ENCODE measurements at places on chromosomes 3 and 15. TPM values are rescaled to one million over a fixed set of nuclear protein-coding genes. Genes with fewer than 3 reads are reported as not detected.

GRCh38 chr3:187318819-187319616 is 27.5 kb upstream of the MASP1 start:
- H3K4me1 ChIP-seq = peaks cover 11% of the 10 kb centered on the region
- H3K36me3 ChIP-seq = no peaks in the 10 kb centered on the region
- H3K4me3 ChIP-seq = no peak overlapping the region
- H3K27ac ChIP-seq = no peak overlapping the region

GRCh38 chr3:68996356-68996995 is 17.0 kb downstream of the EOGT start:
- peaks cover 37% of the 10 kb centered on the region for H3K36me3 ChIP-seq
- no peaks in the 10 kb centered on the region for H3K27me3 ChIP-seq
- H3K4me1 ChIP-seq = no peaks in the 10 kb centered on the region
- no peak for DNase-seq
- no peak overlapping the region for H3K4me3 ChIP-seq
- no peak overlapping the region for H3K27ac ChIP-seq

DNA sequence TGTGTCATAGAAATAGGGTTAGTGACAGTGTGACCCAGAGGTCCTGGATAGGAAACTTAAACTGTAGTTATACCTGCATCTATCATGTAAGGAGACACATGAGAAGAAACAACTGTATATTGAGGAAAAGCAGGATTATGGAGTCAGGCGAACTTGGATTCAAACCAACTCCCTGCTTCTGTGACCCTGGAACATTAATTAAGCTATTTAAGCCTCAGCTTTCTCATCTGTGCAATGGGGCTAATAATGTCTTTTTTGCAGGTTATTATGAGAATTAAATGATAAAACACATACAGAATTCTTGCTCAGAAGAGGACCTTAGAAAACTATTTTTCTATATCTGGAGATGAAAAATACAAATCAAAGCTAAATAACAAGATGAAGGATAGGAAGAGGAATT is 481.8 kb downstream of the MECOM start:
- no peak overlapping the region for H3K27ac ChIP-seq
- H3K27me3 ChIP-seq = no peaks in the 10 kb centered on the region
- no peak overlapping the region for H3K4me3 ChIP-seq
- no peaks in the 10 kb centered on the region for H3K4me1 ChIP-seq
- DNase-seq = no peak

DNA sequence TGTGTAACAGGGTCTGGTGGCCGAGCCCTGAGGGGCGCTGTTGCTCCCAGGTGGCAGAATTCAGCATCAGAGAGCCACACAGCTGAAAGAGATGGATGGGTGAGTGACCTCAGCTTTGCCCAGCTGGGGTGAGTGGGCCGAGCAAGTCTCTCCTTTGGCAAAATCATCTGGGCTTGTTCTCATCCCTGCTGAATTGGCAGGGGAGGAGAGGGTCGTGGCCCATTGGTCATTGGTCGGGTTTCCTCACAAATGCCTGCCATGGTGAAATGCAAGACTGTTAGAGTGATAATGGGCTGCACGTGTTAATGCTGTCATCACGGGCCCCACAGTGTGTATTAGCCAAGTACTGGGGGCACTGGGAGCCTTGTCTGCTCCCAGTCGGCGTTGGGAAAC is 15.9 kb downstream of the ABHD2 start:
- H3K4me3 ChIP-seq = no peak overlapping the region
- no peak for DNase-seq
- no peaks in the 10 kb centered on the region for H3K27me3 ChIP-seq

- no peak overlapping the region for H3K4me3 ChIP-seq
- no peaks in the 10 kb centered on the region for H3K36me3 ChIP-seq
- no peak for DNase-seq
- no peaks in the 10 kb centered on the region for H3K27me3 ChIP-seq
- H3K4me1 ChIP-seq = peaks cover 58% of the 10 kb centered on the region
Observed at GRCh38 chr3:108098003-108098370, 7.2 kb upstream of the CD47 start.

- no peak overlapping the region for H3K4me3 ChIP-seq
- H3K27me3 ChIP-seq = no peaks in the 10 kb centered on the region
- H3K4me1 ChIP-seq = no peaks in the 10 kb centered on the region
- no peaks in the 10 kb centered on the region for H3K36me3 ChIP-seq
Observed at GRCh38 chr3:175608911-175609310, 749.8 kb downstream of the NAALADL2 start.

DNA sequence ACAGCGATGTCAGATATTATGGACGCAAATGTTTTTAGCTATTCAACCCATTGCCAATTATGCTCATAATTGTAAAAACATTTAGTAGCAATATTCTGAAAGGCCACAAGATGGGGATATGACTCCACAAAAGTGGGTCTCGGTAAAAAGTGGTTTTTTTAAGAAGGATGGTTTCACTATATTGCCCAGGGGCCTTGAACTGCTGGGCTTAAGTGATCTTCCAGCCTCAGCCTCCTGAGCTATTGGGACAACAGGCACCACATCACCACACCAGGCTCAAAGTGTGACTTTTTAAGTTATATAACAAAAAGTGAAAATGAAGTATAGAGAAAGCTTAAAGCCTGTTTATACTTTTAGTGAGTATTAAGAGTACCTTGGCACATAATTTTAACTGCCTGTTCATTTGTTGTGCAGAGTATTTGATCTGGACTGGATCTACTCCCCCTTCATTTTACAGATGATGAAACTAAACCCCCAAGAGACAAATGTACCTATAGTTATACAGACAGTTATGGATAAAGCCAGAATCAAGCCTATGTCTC is 9.4 kb downstream of the NAA50 start:
- H3K4me3 ChIP-seq = no peak overlapping the region
- peak overlapping the region; percentile 69 for H3K27ac ChIP-seq
- peaks cover 52% of the 10 kb centered on the region for H3K4me1 ChIP-seq

- peak overlapping the region; percentile 26 for H3K27ac ChIP-seq
- H3K4me1 ChIP-seq = peaks cover 88% of the 10 kb centered on the region
- H3K4me3 ChIP-seq = peak overlapping the region; percentile 8
- no peaks in the 10 kb centered on the region for H3K27me3 ChIP-seq
Observed at GRCh38 chr3:18394384-18394995, 30.6 kb downstream of the SATB1 start.

DNA sequence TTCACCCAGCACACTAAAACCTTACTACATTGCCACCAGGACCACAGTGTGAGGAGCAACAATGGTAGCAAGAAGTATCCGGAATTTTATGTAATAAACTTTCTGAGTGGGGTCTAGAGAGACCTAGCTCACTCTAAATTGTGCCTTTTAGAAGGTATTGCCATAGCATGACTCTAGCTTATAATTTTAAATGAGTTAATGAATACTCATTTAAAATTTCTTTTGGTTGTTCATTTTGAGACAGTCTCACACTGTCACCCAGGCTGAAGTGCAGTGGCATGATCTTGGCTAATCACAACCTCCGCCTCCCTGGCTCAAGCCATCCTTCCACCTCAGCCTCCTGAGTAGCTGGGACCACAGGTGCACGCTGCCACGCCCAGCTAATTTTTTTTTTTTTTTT is 26.2 kb downstream of the EDC3 start:
- no peak overlapping the region for H3K4me3 ChIP-seq
- H3K27me3 ChIP-seq = no peaks in the 10 kb centered on the region
- H3K27ac ChIP-seq = no peak overlapping the region
- H3K36me3 ChIP-seq = peaks cover 17% of the 10 kb centered on the region

DNA sequence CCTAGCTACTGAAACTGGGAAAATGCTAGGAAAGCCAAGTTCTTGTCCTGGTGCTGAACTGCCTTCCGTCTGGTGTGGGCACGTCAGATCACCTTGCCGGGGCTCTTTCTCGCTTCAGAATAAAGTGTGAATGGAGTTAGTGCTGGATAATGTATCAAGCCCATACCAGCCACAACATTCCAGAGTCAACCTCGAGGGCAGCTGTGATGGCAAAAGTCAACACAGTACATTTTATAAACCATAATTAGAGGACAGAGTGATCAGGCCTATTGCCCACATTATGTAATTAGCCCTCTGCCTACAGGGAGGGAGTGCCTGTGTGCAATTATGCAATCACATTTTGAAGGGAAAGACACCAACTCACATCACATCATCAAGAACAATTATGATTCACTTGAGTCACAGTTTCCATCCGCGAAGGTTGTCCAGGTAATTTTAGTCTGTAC is 165.2 kb downstream of the RORA start:
- no peaks in the 10 kb centered on the region for H3K4me1 ChIP-seq
- H3K27ac ChIP-seq = no peak overlapping the region
- H3K36me3 ChIP-seq = no peaks in the 10 kb centered on the region
- DNase-seq = no peak

GRCh38 chr3:80355144-80355543 is 587.3 kb upstream of the ROBO1 start:
- H3K4me1 ChIP-seq = no peaks in the 10 kb centered on the region
- no peaks in the 10 kb centered on the region for H3K36me3 ChIP-seq
- no peak overlapping the region for H3K4me3 ChIP-seq
- DNase-seq = no peak
- no peaks in the 10 kb centered on the region for H3K27me3 ChIP-seq

GRCh38 chr3:81776643-81777042 is 15.2 kb upstream of the GBE1 start:
- no peak overlapping the region for H3K27ac ChIP-seq
- H3K4me1 ChIP-seq = no peaks in the 10 kb centered on the region
- no peak for DNase-seq
- H3K36me3 ChIP-seq = peaks cover 1% of the 10 kb centered on the region
- peaks cover 15% of the 10 kb centered on the region for H3K27me3 ChIP-seq
- H3K4me3 ChIP-seq = no peak overlapping the region

GRCh38 chr3:43210049-43211027 is 76.0 kb upstream of the SNRK start:
- H3K4me1 ChIP-seq = no peaks in the 10 kb centered on the region
- H3K27ac ChIP-seq = no peak overlapping the region
- DNase-seq = no peak

GRCh38 chr15:95262866-95263564 is 1031.7 kb downstream of the MCTP2 start:
- H3K4me1 ChIP-seq = peaks cover 4% of the 10 kb centered on the region
- peaks cover 50% of the 10 kb centered on the region for H3K27me3 ChIP-seq
- no peak for DNase-seq
- H3K27ac ChIP-seq = no peak overlapping the region
- no peaks in the 10 kb centered on the region for H3K36me3 ChIP-seq

- no peak overlapping the region for H3K4me3 ChIP-seq
- H3K27me3 ChIP-seq = peaks cover 23% of the 10 kb centered on the region
- H3K4me1 ChIP-seq = peaks cover 30% of the 10 kb centered on the region
- DNase-seq = peak; percentile 65
Observed at GRCh38 chr3:179956416-179956830, 80.3 kb downstream of the PEX5L start.

GRCh38 chr3:53709256-53709655 is 137.0 kb downstream of the CHDH start:
- no peak overlapping the region for H3K4me3 ChIP-seq

LRRC2 gene
- total RNA-seq = 0.29 TPM

MESP2 gene
- total RNA-seq = not detected

GRM7 gene
- total RNA-seq = not detected

ITIH4 gene
- 28.6 TPM for total RNA-seq

LDHAL6B gene
- total RNA-seq = not detected

RNU6-1 gene
- total RNA-seq = not detected
